ENCODE measurements at places on chromosomes 7 and 10. TPM values are rescaled to one million over a fixed set of nuclear protein-coding genes. Genes with fewer than 3 reads are reported as not detected.

PLEKHS1 gene
- not detected for total RNA-seq

UTF1 gene
- not detected for total RNA-seq

COL26A1 gene
- total RNA-seq = not detected

KCNIP2 gene
- 0.33 TPM for total RNA-seq

GRCh38 chr7:129343099-129343700 lies 91.0 kb upstream of the STRIP2 start:
- no peak for DNase-seq
- peaks cover 4% of the 10 kb centered on the region for H3K4me1 ChIP-seq
- H3K4me3 ChIP-seq = no peak overlapping the region
- H3K27ac ChIP-seq = no peak overlapping the region
- H3K36me3 ChIP-seq = no peaks in the 10 kb centered on the region

DNA sequence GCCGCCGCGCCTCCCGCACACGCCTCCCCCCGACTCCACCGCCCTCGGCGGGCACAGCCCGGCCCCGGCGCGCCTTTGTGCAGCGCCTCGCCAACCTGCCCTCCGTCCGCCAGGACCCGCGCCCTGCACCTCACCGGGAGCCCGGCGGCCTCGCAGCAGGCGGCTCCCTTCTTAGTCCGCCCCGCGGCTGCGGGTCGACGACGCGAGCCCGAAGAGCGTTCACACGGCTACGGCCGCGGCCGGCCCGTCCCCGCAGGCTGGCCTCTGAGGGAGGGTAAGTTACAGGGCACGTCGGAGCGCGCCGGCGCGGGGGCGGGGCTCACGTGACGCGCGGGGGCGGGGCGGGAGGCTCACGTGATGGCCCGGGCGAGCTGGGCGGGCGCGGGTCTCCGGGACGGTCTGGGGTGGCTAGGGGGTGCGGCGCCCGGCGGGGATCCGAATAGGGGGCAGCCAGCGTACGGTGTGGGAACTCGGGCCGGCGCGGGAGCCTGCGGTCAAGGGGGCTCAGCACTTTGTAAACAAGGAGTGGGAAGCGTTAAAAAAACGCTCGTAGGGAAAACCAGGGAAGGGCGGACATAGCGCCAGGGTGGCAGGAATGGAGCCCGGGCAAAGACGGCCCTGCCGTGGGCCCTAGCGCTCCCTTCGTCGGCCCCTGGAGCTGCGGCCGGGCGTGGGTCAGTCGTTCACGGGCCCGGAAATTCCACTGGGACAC lies at the start of gene ARHGAP12:
ARHGAP12 (minus strand) TSS at position 283 of the 712 bp plus-strand sequence. CDS start 19,976 bp downstream, outside the sequence.
- H3K27ac ChIP-seq = peak within 1 kb of the TSS; percentile 97
- peak within 1 kb of the TSS; percentile 94 for H3K4me3 ChIP-seq
- no peaks in the 10 kb centered on the region for H3K36me3 ChIP-seq
- DNase-seq = peak; percentile 97
- no peaks in the 10 kb centered on the region for H3K27me3 ChIP-seq

DNA sequence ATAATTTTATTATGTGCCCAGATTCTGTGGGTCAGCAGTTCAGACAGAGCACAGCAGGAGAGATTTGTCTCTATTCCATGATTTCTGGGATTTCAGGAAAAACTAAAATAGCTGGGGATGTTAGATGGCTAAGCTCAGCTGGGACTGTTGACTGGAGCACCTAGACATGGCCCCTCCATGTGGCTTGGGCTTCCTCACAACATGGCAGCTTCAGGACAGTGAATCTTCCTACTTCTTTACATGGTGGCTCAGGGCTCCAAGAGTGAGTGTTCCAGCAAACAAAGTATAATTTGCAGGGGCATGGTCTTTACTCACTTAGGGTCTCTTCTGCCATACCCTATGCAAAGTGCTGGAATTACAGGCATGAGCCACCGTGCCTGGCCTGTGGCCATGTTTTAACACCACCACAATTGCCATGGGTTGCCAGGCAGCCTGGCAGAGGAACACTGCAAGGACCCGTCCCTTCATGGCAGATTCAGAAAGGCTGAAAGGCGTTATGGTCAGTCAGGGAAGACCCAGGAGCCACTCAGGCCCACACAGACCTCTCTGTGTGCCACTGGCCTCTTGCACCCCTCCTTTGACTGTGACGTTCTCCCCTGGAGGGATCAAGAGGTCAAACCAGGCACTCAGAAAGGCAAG lies 50.8 kb upstream of the ZMIZ1 start:
- H3K4me3 ChIP-seq = no peak overlapping the region
- H3K27ac ChIP-seq = no peak overlapping the region
- H3K36me3 ChIP-seq = no peaks in the 10 kb centered on the region
- H3K4me1 ChIP-seq = peaks cover 4% of the 10 kb centered on the region

GRCh38 chr7:522071-522950 lies 2.7 kb upstream of the PDGFA start:
- H3K27me3 ChIP-seq = no peaks in the 10 kb centered on the region
- DNase-seq = no peak
- H3K36me3 ChIP-seq = no peaks in the 10 kb centered on the region
- H3K4me1 ChIP-seq = peaks cover 44% of the 10 kb centered on the region
- H3K27ac ChIP-seq = no peak overlapping the region
- H3K4me3 ChIP-seq = peak overlapping the region; percentile 67

DNA sequence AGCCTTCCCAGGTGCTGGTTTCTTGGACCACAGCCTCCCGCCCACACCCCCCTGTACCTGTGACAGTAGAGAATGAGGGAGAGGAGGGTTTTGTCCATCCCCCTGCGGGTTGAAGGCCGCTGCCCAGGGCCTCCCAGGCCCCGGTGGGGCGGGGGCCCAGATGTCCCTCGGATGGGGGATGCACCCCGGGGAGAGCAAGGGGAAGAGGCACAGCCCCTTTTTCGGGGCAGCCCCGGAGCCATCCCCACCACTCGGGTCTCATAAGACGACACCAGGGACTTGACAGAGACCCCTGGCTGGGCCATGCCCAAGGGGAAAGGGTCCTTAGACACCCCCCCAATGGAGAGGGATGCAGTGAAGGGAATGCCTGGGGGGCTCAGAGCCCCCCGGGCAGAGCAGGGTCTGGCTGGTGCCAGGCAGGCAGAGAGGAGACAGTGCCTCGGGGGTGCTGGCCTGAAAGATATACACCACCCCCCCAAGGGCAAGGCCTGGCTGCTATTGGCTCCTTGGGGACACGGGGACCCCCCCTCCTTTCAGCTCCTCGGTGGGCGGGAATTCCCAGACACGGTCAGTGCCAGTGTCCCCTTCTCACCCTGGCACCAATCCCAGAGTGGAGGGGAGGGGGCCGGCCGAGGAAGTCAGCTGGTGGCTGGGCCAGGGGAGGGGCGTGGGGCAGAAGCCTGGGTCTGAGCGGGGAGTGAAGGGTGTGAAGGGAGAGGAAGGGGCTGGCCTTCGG lies 3.7 kb upstream of the SPACDR start:
- peaks cover 76% of the 10 kb centered on the region for H3K4me1 ChIP-seq
- no peaks in the 10 kb centered on the region for H3K27me3 ChIP-seq
- no peak for DNase-seq
- H3K27ac ChIP-seq = peak overlapping the region; percentile 53

DNA sequence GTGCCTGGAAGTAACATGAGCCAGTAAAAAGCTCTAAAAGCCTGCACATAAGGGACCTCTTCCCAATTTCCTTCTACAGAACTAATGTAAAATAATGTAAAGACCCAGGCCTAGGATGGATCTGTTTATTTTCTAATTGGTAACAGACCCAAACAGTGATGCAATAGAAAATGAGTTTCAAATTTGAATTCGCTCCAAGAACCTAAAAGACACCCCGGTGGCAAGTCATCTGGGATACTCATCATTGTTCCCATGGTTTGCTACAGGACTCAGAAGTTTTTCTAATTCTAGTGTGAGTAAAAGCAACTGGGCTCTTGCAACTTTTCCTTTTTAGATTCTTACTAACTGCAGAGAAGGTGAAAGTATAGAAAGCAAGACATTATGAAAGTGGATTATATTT lies 271.3 kb upstream of the CACNA2D1 start:
- no peak overlapping the region for H3K4me3 ChIP-seq
- no peak overlapping the region for H3K27ac ChIP-seq
- H3K27me3 ChIP-seq = no peaks in the 10 kb centered on the region
- H3K4me1 ChIP-seq = no peaks in the 10 kb centered on the region
- no peak for DNase-seq
- no peaks in the 10 kb centered on the region for H3K36me3 ChIP-seq

DNA sequence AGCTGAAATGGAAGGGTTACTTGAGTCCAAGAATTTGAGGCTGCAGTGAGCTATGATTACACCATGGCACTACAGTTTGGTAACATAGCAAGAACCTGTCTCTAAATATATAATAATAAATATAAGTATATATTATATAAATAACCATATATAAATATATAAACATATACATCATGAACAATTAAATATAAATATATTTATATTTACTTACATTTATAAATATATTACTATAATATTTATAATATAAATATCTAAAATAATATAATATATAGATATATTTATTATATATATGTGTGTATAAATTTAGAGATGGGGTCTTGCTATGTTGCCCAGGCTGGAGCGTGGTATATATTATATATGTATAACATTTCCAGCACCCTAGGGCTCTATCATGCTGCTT lies 42.4 kb upstream of the LYZL1 start:
- DNase-seq = no peak
- no peak overlapping the region for H3K4me3 ChIP-seq
- H3K4me1 ChIP-seq = no peaks in the 10 kb centered on the region
- H3K27me3 ChIP-seq = no peaks in the 10 kb centered on the region

DNA sequence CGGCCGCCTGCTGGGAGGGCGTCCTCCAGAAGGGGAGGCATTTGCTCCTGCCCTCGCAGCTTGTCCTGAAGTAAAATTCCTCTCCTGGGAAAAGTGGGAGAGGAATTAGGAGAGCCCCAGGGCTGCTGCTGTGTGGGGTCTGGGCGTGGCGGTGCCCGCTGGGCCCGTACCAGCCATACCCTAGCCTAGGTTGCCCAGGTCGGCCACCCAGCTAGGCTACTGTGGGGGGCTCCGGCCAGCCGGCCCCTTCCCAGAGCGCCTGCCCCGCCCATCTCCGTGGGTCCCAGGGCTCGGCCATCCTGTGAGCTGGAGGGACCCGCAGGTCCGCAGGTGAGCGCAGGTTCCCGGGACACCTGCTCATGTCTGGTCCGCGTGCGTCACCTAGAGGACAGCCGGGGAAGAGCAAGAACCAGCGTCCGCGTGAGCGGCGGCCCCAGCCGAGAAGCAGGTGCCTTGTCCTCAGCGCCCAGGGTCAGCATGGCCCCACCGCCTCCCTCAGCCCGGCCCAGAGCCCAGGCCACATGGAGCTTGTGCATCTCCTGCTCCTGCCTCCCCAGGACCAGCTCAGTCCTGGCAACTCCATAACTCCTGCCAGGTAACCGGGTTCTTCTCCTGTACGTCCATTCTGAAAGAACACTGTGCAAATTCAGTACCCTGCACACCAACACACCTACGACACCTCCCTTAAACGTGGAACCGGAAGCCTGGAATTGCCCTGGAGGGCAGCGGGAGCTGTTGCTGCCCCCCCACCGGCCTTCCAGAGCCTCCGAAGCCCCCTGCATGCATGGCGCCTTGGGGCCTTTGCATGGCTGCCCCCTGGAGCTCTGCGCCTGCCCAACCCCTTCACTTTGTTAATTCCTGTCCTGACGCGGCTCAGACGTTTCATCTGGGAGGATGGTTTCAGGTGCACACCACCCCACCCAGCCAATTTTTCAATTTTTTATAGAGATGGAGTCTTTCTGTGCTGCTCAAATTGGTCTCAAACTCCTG lies 22.8 kb upstream of the FOXL3 start:
- no peaks in the 10 kb centered on the region for H3K27me3 ChIP-seq
- peaks cover under 1% of the 10 kb centered on the region for H3K36me3 ChIP-seq
- no peak overlapping the region for H3K27ac ChIP-seq
- no peak overlapping the region for H3K4me3 ChIP-seq

GRCh38 chr7:10584886-10585285 lies 388.8 kb upstream of the PHF14 start:
- no peak overlapping the region for H3K27ac ChIP-seq
- no peaks in the 10 kb centered on the region for H3K4me1 ChIP-seq
- no peaks in the 10 kb centered on the region for H3K27me3 ChIP-seq
- no peak overlapping the region for H3K4me3 ChIP-seq
- no peaks in the 10 kb centered on the region for H3K36me3 ChIP-seq
- no peak for DNase-seq

DNA sequence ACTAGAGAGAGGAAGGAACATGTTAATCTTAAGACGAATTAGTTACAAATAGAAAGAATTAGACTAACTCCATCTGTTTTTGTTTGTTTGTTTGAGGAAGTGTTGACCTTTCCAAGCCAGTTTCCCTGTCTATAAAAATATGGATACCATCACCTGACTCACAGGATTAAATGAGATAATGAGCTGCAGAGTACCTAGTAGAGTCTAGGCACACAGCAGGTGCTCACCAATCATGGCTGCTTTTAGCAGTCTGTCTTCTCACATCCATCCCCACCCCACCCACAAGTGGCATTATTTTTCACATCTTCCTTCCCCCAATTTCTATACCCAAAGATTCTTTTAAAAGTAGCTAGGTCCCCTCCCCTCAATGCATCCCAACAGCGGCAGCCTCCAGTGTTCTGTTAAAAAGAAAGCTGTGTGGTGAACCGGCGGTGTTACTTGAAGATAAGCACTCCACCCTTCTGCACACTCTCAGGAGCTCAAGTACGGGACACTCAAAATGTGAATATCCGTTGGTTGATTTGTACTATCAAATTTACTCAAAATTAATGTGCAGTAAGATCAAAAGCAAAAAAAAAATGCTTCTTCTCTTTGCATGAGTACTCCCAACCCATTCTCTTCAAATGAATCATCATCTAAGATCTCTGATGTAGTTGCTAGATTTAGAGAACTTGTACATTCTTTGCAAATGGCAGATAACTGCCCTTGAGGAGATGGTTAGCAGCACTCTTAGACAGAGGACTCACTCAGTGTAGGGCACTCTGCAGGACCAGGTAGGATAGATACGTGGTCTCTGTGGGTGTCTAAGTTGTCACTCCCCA lies 145.4 kb upstream of the ASAH2 start:
- peaks cover 12% of the 10 kb centered on the region for H3K4me1 ChIP-seq
- no peak for DNase-seq
- no peaks in the 10 kb centered on the region for H3K27me3 ChIP-seq
- H3K27ac ChIP-seq = no peak overlapping the region
- H3K4me3 ChIP-seq = no peak overlapping the region
- H3K36me3 ChIP-seq = no peaks in the 10 kb centered on the region

DNA sequence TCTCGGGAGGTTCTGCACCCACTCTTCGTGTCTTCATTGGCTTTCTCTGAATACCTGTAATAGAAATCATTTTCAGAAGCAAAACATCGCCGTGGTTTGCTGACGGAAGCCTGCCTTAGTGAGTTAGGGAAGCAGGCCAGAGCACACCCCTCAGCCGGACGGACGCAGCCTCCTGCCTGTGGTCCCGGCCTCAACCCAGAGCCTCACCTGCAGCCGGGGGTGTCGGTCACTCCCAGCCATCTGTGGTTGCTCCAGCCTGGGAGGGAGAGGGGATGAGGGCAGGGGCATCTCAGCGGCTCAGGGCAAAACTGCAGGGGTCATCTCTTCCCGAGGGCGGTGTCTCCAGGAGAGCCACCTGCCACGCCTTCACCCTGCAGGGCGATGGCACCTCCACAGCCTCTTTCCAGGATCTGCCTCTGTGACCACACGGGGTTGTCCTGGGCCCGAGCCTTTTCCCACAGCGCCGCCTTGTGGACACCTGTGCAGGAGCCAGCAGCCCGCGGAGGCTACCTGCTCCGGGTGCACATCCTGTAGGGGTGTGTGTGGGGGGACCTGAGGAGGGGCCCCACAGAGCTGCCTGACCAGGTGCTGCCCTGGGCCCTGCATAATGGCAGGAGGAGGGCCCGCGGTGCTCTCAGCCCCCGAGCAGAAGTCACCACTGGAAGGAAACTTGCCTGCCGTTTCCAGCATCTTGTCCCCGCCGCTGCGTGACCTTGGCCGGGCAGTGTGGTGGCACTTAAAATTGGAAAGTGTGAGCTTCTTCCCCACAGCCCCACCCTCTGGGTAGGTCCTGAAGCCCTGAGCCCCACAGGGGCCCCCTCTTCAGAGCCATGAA lies 21.6 kb upstream of the AP5Z1 start:
- peaks cover 84% of the 10 kb centered on the region for H3K36me3 ChIP-seq
- no peaks in the 10 kb centered on the region for H3K27me3 ChIP-seq
- H3K27ac ChIP-seq = peak overlapping the region; percentile 70
- H3K4me1 ChIP-seq = peaks cover 38% of the 10 kb centered on the region
